Naive thymus-derived CD4-positive, alpha-beta T cell (primary cell): ENCODE measurements at places on chromosomes 7 and 10. TPM values are rescaled to one million over a fixed set of nuclear protein-coding genes. Genes with fewer than 3 reads are reported as not detected.

The SMKR1 gene
- 1.4 and 3.6 TPM in 2 replicates for total RNA-seq

The NDUFB2 gene
- 94.0 TPM for total RNA-seq

The IGFBP1 gene
- not detected for total RNA-seq

The VWDE gene
- total RNA-seq, result 1.3 TPM

The IRF5 gene
- 7.6 and 9.0 TPM in 2 replicates for total RNA-seq

The IQUB gene
- 0.24 TPM for total RNA-seq

The VWC2 gene
- not detected for total RNA-seq

The SORCS3 gene
- total RNA-seq, result not detected in 2 replicates

The ATOH7 gene
- not detected for total RNA-seq

The BCCIP gene
- total RNA-seq, result 39.7 TPM

The CASTOR2 gene
- total RNA-seq, result 4.5 TPM

The FRMPD2 gene
- not detected for total RNA-seq

The SPDYE2B gene
- total RNA-seq, result not detected

The GNAT3 gene
- total RNA-seq, result not detected

The POLR2J2 gene
- total RNA-seq, result 21.9 and 23.9 TPM in 2 replicates

The RAB19 gene
- total RNA-seq, result 3.0 TPM

The SPAM1 gene
- not detected in 2 replicates for total RNA-seq

The TRPV5 gene
- total RNA-seq, result not detected

The BICC1 gene
- 0.05 TPM in 1 of 2 replicates, not detected in the other for total RNA-seq

The ERVW-1 gene
- total RNA-seq, result not detected

The JMJD1C gene
- total RNA-seq, result 331 TPM

The SYT15 gene
- total RNA-seq, result 1.4 TPM

The PRSS37 gene
- total RNA-seq, result not detected

The CLDN3 gene
- total RNA-seq, result not detected

The EBF3 gene
- not detected for total RNA-seq
